ENCODE measurements at places on chromosomes 2 and 18. TPM values are rescaled to one million over a fixed set of nuclear protein-coding genes. Genes with fewer than 3 reads are reported as not detected.

- no peaks in the 10 kb centered on the region for H3K27me3 ChIP-seq
- H3K4me3 ChIP-seq = no peak overlapping the region
- no peaks in the 10 kb centered on the region for H3K36me3 ChIP-seq
Observed at GRCh38 chr2:238423561-238424312, 3.0 kb upstream of the ASB1 start.

GRCh38 chr2:213959589-213959988 is 451.3 kb upstream of the VWC2L start:
- no peaks in the 10 kb centered on the region for H3K4me1 ChIP-seq
- no peak overlapping the region for H3K27ac ChIP-seq
- DNase-seq = no peak

Gene CABLES1
- 1.4 TPM for total RNA-seq

Gene STK11IP
- 7.0 TPM for total RNA-seq

Gene GALNT5
- not detected for total RNA-seq
